ENCODE measurements at places on chromosomes 5 and 9.
A peak's percentile ranks its signal among the peaks of the same experiment; 100 is the strongest.

GRCh38 chr5:166883016-166883415, 1408.4 kb upstream of the WWC1 start:
- DNase-seq = no peak

- peak; percentile 42 for DNase-seq
These were observed 26.1 kb upstream of the ANXA2R start for GRCh38 chr5:43065948-43066798.

DNA sequence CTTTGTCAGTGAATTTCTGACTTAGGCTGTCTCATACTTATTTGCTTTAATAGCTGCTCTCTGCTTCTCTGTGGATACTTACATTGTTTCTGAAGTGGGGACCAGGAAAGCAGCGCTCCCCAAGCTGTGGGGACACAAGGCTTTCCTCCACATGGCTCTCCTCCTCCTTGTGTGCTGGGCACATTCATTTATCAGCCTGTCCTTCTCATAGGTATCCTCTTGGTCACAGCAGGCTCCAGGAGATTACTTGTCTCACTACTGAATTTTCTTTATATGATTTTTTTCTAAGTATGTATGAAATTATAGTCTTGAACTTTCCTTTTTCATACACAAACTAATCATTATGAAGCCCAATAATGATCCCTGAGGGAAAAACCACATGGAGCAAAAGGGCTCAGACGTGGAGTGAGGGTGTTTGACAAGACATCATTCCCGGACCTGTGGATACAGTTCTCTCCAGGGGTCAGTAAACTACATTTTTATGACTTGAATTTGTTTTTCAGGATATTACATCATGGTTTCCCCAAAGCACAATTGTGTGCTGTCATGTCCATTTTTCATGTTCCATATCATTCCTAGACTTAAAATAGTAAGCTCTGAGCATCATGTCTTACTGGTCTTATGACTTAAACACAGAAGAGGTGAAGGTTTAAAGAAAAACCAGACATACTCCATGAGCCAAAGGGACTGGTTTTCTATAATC, 234.5 kb downstream of the PCSK1 start:
- DNase-seq = no peak

GRCh38 chr9:120210274-120210673, 369.7 kb downstream of the CDK5RAP2 start:
- DNase-seq = no peak

DNA sequence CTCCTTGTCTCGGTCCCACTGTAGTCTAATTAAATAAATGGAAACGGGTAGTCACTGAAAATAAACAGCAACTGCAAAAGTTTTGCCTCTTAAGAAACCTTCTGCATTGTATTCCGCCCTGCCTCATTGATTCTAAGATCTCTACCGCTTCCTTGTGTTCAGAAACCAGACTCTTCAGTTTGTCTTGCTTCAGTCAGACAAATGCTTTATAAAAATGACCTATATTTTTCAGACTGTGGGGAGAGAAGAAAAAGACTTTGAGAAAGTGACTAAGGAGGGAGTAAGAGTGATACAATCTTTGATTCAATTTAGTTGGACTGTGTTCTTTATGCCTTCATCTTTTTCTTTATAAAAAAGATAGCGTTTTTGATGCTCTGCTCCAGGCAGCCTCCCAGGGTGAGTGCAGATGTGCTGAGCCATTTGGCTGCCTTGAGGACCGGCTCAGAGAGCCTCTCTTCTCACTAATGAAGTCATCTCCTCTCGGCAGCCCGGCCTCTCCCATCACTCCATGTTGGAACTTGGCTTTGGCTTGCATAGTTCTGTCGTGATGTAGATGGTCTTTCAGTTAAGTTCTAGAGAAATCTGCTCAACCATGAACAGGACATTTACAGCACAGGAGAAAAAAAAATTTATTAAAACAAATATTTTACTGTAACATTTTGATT, 4.0 kb upstream of the VCAN start:
- no peak for DNase-seq

GRCh38 chr5:472076-472655, 29.2 kb downstream of the EXOC3 start:
- no peak for DNase-seq

GRCh38 chr9:93264338-93265125, 80.6 kb downstream of the WNK2 start:
- no peak for DNase-seq

- DNase-seq = no peak
These were observed 4.1 kb downstream of the NRARP start for GRCh38 chr9:137297966-137298365.

GRCh38 chr5:149948993-149949392, 4.4 kb upstream of the PDE6A start:
- DNase-seq = no peak

GRCh38 chr5:139734539-139734916, 61.1 kb upstream of the PSD2 start:
- no peak for DNase-seq

GRCh38 chr5:130397132-130397531, 492.9 kb downstream of the CHSY3 start:
- DNase-seq = no peak

DNA sequence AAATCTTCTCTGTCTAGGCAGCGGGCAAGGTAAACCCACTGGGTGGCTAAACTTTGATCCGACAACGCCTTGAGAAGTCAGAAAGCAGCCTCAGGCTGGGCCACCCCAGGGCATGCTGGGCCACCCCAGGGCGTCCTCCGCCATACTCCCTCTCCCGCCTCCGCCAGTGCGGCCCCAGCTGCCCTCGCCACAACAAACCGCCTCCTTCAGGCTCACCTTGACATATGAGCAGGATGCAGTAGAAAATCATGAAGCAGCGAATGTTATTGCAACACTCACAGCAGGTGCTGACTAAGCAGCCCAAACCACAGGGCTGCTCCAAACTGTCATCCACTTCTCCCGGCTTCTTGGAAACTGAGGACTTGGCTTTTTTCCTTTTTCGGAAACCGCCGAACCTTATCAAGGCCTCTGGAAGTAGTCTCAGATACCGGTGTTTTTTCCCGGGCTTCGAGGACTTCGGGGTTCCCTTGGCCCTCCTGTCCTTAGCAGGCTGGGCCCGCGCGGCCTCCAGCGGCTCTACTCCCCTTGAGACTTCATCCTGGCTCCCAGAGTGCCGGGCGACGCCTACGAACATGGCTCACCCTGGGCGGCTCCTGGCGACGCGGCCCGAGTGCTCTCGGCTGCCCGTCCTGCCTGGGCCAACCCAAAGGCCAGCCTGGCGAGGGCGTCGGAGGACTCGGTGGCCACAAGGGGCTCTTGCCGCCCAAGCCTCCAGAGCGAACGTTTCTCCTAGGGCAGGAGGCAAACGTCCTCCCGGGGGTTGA, at the start of gene SLCO6A1:
Gene SLCO6A1 (minus strand): TSS at position 731 of the 764 bp plus-strand sequence. CDS start 157 bp downstream, at position 574.
- DNase-seq = no peak

GRCh38 chr5:85823462-85824426, 794.0 kb upstream of the COX7C start:
- no peak for DNase-seq

- no peak for DNase-seq
These were observed 6.8 kb upstream of the TOR2A start for GRCh38 chr9:127741831-127742434.

DNA sequence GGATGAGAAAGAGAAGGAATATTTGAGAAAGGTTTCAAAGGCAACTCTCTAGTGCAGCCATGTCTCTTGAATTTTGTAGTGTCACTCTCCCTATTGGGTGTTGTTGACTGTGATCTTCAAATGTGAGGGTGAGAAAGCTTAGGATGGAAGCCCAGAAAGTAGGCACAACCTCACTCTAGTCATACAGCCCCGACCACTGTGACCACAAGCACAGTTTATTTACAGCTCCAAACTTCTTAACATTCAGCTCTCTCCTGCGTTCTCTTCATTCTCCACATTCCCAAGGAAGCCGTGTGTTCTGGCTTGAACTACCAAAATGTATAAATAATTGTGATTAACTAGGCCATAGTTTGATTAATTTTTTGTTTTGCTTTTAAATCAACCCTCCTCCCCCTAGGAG, 542.9 kb downstream of the LRRC70 start:
- DNase-seq = no peak

DNA sequence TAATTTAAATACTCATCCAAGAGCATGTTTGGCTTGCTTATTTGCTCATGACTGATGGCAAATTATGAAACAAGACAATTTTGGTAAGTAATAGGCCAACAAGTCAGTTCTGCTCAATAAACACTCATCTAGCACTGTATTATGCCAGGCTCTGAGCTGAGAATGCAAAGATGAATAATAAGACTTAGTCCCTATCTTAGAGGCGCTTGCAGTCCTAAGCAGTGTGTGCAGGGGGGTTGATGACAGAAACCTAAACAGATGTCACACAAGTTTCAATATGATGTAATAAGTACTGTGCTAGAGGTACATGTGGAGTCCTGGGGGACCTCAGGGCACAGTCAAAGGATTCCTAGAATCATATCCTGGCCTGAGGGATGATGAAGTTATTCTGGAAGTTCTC, 287.6 kb upstream of the ADRA1B start:
- DNase-seq = no peak
